ENCODE measurements at places on chromosomes 5 and 9.

GRCh38 chr9:111348821-111349271 lies 18.8 kb upstream of the OR2K2 start:
- DNase-seq = no peak

GRCh38 chr5:53642061-53642460 lies 81.6 kb downstream of the NDUFS4 start:
- DNase-seq = no peak

DNA sequence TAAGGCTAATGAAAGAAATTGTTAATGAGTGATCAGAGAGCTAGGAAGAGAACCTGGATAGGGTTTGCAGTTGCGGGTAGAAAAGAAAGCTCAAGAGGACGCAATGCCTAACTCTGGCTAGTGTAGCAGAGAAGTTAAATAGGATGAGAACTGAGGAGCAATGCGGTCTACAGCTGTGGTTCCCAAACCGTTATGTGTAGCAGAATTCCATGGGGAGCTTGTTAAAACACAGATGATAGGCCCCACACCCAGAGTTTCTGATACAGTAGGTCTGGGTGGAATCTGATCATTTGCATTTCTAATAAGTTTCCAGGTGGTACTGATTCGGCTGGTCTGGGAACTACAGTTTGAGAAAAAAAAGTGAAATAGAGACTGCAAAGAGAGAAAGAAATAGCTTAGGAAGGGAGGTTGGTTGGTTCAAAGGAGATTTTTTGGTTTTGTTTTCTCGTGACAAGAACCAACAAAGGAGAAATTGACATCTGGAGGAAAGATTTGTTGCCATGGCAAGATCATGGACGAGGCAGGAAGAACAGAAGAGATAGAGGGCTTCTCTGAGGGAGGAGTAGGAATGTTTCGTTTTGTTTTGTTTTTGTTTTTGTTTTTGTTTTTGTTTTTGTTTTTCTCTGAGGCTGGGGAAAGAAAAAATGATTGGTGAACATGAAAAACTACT lies 276.1 kb downstream of the ARRDC3 start:
- no peak for DNase-seq

- no peak for DNase-seq
Measured at GRCh38 chr5:10552183-10553143, 11.4 kb upstream of the ANKRD33B start.

GRCh38 chr5:68886814-68887213 lies 207.0 kb upstream of the SLC30A5 start:
- DNase-seq = no peak

DNA sequence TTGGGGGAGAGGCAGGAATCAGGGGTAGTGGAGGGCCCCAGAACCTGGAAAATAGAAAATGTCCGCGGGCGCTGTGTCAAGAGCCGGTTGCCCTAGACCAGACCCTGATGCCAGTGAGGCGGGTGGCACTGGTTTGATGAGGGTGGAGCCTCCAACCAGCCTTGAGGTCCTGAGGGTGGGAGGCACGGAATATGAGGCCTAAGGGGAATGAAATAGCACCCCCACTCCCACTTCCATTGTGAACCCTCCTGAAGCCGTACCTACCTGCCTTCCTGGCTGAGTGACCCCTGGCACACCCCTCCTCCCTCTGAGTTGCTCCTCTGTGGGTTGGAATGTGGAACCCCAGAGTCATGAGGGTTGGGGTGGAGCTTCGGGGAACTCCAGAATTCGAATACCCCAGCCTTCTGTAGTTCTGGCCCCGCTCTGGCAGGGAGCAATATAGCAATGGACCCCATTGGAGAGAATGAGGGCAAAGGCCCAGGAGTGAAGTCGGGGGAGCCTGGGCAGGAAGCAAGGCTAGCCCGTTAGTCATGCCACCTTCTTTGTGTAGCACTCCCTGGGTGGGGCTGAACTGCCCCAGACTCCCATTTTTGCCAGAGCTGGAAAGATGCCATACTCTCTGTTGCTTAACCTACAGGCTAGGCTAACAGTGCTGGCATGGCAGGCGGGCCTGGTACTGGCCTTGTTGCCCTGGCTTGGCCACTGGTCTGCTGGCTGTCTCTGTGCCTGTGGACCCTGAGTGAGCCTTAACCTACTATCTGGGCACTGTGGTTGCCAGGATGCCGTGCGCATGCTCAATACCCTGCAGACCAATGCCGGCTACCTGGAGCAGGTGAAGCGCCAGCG lies 1.0 kb downstream of the FPGS start:
- no peak for DNase-seq

GRCh38 chr9:100466171-100466828 lies 6.6 kb upstream of the TMEFF1 start:
- DNase-seq = no peak

GRCh38 chr9:125604196-125604595 lies 102.8 kb downstream of the MAPKAP1 start:
- DNase-seq = no peak

DNA sequence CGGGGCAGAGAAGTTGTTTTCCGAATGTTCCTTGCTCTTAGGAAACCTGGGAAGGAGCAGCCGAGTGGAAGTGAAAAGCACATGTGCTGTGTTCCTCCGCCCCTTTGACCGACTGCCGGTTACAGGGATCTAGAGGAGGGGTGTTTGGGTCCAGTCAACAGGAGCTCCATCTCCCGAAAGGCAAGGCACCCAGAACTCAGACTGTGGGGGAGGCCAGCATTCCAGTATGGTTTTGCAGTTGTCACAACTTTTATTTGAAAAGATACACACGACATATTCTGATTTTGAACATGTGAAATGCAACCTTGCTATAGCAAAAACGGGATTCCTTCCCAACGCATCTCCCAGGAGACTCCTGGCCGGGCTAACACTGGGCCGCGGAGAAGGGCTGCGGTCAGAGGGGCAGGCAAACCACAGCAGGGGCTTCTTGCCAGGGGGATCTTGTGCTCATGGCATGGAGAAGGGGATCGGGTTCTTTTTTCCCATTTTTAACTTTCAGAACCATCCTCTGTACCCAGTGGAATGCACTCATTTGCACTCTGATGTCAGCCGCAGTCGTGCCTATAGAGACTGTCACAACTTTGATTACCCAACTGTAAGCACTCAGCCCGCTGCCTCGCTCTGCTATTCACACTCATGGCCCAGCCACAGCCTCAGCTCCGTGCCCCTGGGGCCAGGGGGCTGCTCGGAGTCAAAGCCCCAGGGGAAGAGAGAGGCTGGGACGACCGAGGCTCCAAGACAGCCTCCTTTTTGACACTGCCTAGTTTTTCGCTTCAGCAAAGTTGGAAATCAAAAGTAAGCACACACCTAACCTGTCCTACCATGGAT lies 3.9 kb downstream of the QRFP start:
- no peak for DNase-seq

GRCh38 chr9:131423171-131423581 lies 29.3 kb downstream of the PRRC2B start:
- no peak for DNase-seq

- no peak for DNase-seq
Measured at GRCh38 chr5:68446487-68446894, 230.9 kb downstream of the PIK3R1 start.

DNA sequence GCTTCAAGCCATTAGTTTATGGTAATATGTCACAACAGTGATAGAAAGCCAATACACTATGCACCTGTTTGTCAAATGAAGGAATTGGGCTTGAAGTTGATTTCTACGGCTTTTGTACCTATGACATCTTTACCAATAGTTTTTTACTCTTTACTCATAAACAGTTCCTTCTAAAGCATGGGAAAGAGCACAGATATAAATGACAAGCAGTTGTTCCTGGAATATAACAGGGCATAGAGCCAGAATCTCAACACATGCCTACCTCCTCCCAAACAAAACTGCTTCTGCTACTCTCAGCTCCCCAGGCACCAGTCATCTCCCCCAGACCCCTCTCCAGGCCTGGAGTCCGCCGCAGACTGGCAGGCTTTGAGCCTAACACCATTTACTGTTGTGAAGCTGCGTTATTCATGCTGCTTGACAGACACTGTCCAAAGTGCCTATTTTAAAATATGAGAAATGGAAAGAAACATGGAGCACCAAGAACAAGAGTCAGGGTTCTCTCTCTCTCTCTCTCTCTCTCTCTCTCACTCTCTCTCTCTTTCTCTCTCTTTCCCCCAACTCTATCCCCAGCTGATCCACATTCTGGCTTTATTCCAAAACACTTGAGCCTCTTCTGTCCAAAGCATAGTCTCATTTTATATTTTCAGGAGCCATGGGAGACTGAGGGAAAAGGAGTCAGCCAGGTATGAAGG lies 111.6 kb downstream of the ADRB2 start:
- DNase-seq = no peak

DNA sequence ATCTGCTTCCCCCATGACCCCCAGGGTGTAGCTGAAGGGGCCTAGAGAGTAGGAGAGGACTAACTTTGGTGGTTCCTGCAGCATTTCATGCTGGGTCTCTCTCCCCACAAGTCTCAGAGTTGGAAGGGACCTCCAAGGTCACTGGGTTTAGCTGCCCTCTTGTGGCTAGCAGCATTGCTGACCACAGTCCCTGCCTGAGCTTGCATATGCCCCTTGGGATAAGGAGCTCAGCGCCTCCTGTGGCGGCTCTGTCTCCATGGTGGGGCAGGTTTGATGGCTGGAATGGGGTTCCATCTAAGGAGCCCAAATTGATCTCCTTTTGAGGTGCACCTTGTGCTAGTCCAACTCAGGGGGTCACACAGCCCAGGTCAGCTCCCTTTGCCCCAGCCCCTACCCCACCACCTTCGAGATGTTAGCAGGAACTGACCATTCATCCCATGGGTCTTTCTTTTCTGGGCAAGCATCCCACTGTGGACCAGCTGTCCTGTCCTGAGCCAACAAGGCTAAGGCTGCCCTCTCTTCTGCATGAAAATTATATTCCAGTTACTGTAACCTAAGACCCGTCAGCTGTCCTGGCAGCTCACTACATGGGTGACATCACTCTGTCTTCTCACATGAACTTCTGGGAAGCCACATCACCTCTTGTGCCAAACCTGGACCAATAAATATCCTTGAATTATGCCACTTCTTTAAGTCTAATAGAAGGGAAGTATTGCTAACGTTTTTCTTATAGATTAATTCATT lies 196.2 kb downstream of the HSPA4 start:
- DNase-seq = no peak

GRCh38 chr5:168320805-168321204 lies 29.4 kb downstream of the WWC1 start:
- no peak for DNase-seq

- no peak for DNase-seq
Measured at GRCh38 chr5:54344653-54345052, 34.3 kb upstream of the ARL15 start.

- DNase-seq = no peak
Measured at GRCh38 chr9:135797507-135798262, 95.7 kb downstream of the KCNT1 start.

- no peak for DNase-seq
Measured at GRCh38 chr9:105046907-105047741, 119.2 kb upstream of the ABCA1 start.

GRCh38 chr9:88322906-88323566 lies 65.2 kb upstream of the SPIN1 start:
- DNase-seq = peak; percentile 96

- DNase-seq = no peak
Measured at GRCh38 chr5:88872971-88873370, 10.0 kb downstream of the MEF2C start.
